Calu3 (cell line): ENCODE measurements at places on chromosomes 3 and 15.

- DNase-seq, result no peak
These were observed 201.3 kb upstream of the LRIG1 start for GRCh38 chr3:66702126-66702525.

- no peak for DNase-seq
These were observed 140.9 kb downstream of the NTRK3 start for GRCh38 chr15:88115486-88116152.

DNA sequence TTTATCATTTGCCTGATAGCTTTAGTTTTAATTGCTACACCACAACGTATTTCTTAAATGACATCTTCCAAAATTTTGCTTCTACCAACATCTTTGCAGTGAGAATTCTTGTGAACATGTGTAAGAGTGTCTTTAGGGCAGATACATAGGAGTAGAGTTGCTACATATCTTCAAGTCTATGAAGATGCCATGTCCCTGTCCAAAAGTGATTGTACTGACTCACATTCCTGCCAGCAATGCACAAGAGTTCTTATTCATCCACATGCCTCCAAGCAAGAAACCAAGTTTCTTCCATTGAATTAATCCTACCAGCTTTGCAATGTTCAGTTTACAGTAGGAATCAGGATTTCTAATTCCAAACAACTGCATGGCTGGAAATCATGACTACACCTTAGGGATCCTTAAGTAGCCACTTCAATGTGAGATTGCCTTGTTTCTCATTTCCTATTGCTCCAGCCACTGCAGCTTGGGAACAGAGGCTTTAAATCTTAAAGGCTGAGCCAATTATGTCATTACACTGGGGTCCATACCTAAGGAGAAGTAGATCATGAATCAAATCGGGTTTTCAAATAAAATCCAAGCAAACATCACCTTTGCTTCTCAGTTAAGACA, 44.5 kb downstream of the BCL2L10 start:
- no peak for DNase-seq

DNA sequence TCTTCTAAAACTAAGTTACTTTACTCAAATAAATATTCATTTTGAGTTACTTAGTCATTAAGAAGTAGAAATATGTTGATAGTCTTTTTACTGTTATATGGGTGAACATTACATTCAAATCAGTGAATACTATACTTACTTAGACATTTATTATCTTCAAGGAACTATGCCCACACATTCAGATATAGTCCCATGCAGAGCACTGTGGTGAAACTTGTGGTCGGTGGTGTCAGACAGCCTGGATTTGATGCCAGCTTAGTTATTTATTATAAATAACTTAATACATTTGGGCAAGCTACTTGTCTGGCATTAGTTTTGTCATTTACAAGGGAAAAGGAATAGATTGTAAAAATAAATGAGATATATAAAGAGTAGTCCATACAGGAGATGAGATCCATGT, 149.5 kb downstream of the RAP2B start:
- no peak for DNase-seq

DNA sequence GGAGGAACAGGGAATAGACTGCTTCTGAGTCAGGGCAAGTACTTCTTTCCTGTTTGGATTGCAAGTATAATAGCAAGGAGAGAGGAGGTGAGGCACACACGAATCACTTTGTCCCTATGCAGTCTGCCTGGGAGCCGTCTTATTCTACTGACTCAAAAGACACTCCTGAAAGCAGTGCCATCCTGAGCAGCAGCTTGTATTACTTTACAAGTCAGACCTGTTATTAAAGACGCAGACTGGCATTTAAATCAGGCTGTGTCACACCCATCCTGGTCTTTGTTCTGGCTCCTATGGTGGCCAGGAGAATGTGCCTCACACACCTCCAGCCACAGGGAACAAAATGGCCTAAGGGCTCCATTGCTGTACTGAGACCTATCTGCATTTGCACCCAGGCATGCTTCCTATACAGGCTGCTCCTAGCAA, 17.9 kb upstream of the SQOR start:
- DNase-seq, result no peak

GRCh38 chr15:77630956-77631744, 1.6 kb downstream of the LINGO1 start:
- peak; percentile 44 for DNase-seq

- DNase-seq, result no peak
These were observed 35.5 kb upstream of the TIMP4 start for GRCh38 chr3:12194209-12194608.

DNA sequence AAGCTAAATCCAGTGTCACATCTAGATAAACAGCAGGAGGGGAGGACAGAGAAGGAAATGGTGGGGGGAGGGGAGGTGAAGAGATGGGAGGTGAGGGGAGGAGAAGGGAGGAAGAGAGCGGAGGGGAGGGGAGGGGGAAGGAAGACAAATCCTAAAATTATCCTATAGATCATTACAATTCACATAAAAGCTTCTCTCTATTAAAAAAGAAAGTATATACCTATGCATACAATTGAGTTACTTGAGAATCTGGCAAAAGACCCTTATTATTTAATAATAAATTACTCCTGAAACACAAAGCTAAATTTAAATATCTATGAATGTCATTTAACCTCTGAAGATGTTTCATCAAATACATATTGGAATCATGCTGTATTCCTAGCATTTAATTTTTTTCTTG, 303.9 kb downstream of the MAGI1 start:
- no peak for DNase-seq

- no peak for DNase-seq
These were observed 295.3 kb downstream of the TLE3 start for GRCh38 chr15:69802432-69802831.

GRCh38 chr3:32453346-32453745, 49.3 kb downstream of the CMTM6 start:
- no peak for DNase-seq

DNA sequence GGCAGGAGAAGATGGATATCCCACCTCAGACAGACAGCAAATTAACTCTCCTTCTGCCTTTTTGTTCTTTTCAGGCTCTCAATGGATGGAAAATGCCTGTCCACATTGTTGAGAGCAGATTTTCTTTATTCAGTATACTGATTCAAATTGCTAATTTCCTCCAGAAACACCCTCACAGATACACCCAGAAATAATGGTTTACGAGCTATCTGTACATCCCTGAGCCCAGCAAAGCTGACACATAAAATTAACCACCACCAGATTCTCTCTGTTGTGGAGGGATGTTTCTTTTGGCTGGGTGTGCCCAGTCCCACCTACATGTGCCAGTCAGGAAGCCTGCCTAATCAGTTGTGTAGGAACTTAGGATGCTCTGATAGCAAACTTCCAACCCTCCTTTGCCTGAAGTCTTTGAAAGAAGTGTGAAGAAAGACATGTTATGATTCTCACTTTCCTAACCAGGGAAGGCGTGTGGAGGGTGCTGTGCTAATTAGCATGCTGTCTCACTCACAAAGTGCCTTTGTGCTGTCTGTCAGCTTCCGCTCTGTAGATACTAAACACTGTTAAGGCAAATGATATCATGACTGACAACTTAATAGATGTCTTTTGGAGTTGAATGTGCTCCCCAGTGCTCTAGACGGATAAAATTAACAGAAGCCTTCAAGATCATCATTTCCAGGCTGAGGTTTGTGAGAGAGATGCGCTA, 208.5 kb downstream of the CLSTN2 start:
- no peak for DNase-seq

- DNase-seq, result no peak
These were observed 398.6 kb downstream of the ZIC1 start for GRCh38 chr3:147807776-147808175.

DNA sequence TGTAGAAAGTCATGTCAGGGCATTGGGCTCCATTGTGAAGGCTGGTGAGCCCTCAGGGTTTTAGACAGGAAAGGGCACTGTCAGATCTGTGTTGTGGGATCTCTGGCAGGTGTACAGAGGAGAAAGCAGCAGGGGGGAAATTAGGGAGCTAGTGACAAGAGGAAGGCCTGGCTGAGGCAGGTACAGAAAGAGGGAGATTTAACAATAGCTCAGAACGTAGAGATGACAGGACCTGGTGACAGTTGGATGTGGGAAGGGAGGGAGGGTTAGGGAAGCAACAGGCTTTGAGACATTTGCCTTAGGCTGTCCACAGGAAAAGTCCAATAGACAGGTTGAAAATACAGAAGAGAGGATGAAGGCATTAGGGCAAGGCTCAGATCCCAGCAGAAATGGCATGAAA, 288.1 kb downstream of the EPHB1 start:
- DNase-seq, result no peak

GRCh38 chr15:92616621-92617548, 38.7 kb downstream of the FAM174B start:
- no peak for DNase-seq

DNA sequence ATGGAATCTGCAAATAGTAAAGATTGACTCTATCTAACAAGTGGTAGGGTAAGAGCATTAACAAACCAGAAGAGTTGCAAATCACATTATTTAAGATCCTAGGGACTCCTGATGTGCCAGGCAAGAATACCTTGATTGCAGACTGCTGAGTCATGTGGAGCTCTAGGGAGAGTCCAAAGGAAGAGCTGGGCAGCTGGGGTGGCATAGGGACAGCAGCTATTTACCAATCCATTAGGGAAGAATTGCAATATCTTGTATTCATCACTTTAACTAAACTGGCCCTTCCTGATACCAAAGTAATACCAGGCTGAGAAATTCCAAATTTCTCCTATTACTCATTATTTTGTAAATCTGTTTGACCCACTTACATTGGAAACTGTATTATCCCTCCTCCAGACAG, 52.2 kb upstream of the ACP3 start:
- DNase-seq, result no peak

DNA sequence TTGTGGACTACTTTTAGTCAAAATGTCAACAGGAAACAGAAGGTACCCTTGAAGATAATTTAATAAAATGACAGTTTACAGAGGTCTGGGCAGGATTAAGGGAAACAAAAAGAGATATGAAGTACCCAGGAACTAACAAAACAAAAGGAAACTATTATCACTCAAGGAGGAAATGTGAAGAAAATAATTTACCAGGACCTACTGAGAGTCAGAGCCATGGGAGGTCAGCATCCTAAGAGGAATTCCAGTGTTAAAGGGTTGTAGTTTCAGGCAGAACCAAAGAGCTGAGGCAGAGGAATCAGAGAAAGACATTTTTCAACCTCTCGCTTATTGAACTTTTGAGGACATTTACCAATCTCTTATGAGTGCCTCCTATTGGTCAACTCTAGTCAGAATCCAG, 408.9 kb upstream of the CBLB start:
- no peak for DNase-seq

GRCh38 chr3:13976469-13976868, 96.6 kb upstream of the WNT7A start:
- DNase-seq, result no peak

- no peak for DNase-seq
These were observed 427.5 kb downstream of the VGLL3 start for GRCh38 chr3:86563400-86563970.

DNA sequence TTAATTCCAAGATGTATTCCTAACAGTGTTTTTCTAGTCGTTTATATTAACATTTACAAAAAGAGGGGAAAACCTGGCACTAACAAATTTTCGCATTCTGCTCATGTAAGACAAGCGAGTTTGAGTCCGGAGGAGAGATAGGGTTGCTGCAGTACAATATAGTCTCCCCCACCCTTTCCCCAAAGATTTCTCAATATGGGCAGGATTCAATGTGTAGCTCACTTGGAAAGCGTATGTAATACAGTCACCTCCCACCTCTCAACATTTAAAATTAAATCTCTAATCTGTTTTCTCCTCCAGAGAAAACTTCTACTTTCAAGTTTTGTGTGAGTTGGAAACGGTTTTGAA, 57.9 kb downstream of the CMSS1 start:
- DNase-seq, result no peak

- no peak for DNase-seq
These were observed 144.3 kb upstream of the DNAJC19 start for GRCh38 chr3:181133832-181134231.

- no peak for DNase-seq
These were observed 456.4 kb upstream of the CFAP20DC start for GRCh38 chr3:59506191-59506590.

GRCh38 chr3:124034016-124034843, 42.3 kb upstream of the ROPN1 start:
- DNase-seq, result no peak
